ENCODE measurements at places on chromosomes 6 and 20.

GRCh38 chr6:116087437-116088027, 13.1 kb upstream of the NT5DC1 start:
- H3K27me3 ChIP-seq, result no peaks in the 10 kb centered on the region
- no peak overlapping the region for H3K27ac ChIP-seq
- H3K36me3 ChIP-seq, result no peaks in the 10 kb centered on the region
- DNase-seq, result no peak
- H3K4me1 ChIP-seq, result no peaks in the 10 kb centered on the region

DNA sequence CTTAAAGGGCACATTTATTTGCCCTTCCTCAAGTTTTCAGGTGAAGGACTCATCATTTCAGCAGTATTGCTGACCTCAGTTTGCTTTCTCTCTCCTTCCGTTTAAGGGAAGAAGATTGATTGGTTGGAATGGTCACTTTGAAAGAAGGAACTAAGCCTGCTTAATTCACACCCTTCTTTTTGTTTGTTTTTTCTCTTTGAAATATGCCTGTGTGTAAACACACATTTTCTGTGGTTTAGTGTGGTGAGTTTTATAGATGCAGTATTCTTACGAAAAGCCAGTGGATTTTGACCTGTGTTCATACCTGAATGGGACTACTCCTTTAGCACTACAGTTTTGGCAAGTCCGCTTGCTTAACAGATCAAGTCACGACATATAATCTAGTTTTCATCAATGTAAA, 548.8 kb upstream of the EPHA7 start:
- no peak for DNase-seq
- H3K27me3 ChIP-seq, result no peaks in the 10 kb centered on the region
- no peak overlapping the region for H3K4me3 ChIP-seq
- no peaks in the 10 kb centered on the region for H3K4me1 ChIP-seq

DNA sequence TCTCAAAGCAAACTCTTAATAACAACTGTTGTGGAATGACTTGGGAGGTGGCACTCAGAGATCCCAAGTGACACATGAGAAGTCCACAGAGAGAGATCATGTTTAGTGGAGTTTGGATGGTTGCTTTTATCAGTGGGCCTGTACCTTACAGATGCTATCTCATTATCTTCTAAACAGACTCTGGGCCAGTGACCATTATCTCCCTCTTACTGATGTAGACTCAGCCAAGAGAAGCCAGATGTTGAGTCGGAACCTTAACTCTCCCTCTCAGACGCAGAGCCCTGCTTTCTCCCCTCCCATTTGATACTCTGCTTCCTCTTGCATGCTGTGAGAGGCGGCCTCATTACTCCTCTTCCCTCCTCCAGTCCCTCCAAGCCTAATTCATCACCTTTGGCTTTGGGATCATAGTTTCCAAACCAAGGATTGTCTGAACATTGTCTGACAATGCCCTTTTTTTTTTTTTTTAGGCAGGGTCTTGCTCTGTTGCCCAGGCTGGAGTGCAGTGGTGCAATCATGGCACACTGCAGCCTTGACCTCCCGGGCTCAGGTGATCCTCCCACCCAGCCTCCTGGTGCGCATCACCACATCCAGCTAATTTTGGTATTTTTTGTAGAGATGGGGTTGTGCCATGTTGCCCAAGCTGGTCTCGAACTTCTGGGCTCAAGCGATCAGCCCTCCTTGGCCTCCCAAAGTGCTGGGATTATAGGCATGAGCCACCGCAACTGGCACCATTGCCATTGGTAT, 4.5 kb upstream of the DDR1 start:
- no peak overlapping the region for H3K4me3 ChIP-seq
- H3K4me1 ChIP-seq, result peaks cover 22% of the 10 kb centered on the region
- no peaks in the 10 kb centered on the region for H3K27me3 ChIP-seq
- no peak overlapping the region for H3K27ac ChIP-seq

DNA sequence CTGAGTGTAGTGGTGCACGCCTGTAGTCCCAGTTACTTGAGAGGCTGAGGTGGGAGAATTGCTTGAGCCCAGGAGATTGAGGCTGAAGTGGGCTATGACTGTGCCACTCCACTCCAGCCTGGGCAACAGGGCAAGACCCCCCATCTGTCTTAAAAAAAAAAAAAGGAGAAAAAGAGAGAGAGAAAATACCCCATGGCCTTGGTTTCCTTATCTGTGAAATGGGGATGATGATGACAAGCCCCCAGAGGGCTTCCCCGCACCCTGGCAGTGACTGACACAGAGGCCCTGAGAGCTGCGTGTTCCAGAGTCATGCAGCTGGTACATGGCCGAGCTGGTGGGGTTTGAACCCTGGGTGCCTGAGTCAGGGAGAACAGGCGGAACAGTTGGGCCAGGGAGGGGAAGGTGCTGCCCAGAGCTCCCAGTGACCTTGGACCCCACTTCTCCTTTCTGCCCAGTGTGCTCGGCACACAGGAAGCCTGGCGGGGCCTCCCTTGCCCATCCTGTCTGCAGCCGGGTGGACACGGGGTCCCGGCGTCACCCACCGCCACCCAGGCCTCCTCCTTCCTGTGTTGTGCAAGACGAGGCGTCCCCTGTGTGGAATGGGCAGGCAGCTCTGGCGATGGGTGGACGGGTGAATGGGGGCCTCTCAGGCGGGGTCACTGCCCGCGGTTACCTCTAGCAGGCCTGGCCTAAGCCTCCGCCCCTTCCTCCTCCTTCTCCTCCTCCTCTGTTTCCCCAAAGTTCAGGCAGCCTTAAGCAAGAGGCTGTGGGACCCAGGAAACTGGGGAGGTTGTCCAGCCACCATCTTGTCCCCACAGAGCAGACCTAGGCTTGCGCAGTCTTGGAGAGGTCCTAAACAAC, 84.2 kb downstream of the CEBPB start:
- H3K4me3 ChIP-seq, result no peak overlapping the region
- H3K27ac ChIP-seq, result peak overlapping the region; percentile 41
- no peaks in the 10 kb centered on the region for H3K36me3 ChIP-seq
- peaks cover 33% of the 10 kb centered on the region for H3K4me1 ChIP-seq
- H3K27me3 ChIP-seq, result no peaks in the 10 kb centered on the region
- peak; percentile 77 for DNase-seq

DNA sequence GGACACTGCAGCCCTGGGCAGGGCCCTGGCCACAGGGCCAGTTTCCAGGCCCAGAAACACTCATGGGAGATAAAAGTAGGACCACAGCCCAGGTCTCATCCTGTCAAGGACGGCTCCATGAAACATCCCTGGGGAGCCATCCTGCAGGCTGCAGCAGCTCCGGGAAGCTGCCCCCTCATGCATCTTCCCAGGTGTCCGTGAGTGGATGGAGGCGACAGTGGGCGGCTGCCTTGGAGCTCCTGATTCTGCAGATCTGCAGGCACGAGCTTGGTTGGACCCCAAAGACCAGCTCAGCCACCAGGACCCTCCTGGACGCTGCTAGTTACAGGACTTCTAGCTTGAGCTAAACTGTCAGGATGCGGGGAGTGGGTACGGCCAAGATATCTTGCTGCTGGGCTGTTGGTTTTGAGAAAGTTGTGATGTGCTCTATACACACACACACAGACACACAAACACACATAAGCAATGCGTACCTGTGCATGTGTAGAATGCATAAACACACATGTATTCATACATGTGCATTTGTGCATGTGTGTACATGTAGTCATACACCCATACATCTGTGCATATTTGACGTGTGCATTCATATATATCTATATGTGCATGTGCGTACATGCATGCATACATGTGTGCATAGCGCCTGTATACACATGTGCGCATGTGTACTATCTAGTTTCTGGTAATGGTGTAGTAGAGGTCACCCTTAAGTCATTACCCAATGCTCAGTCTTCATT, 297.8 kb downstream of the TAF4 start:
- H3K4me3 ChIP-seq, result no peak overlapping the region
- H3K27ac ChIP-seq, result no peak overlapping the region
- H3K4me1 ChIP-seq, result no peaks in the 10 kb centered on the region
- no peaks in the 10 kb centered on the region for H3K36me3 ChIP-seq
- DNase-seq, result no peak

DNA sequence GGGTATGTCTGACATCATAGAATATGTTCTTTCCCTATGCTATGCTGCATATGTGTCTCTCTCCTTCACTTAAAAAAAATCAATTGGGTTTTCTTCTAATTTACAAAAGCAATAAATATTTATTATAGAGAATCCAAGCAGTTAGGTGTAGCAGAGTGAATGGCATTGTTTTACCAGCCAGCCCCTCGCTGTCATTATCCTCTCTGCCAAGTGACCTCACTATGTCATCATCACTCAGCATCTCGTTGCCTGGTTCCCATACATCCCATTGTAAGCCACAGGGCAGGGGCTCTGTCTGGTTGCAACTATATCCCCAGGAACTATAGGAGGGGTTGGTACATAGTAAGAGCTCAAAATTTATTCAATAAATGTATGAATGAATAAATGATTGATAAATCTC, 31.3 kb downstream of the KIAA0319 start:
- H3K27ac ChIP-seq, result no peak overlapping the region
- no peaks in the 10 kb centered on the region for H3K4me1 ChIP-seq
- no peak for DNase-seq
- no peaks in the 10 kb centered on the region for H3K27me3 ChIP-seq
- H3K36me3 ChIP-seq, result no peaks in the 10 kb centered on the region
- no peak overlapping the region for H3K4me3 ChIP-seq

GRCh38 chr20:17226410-17227218, at the start of gene PCSK2:
Gene PCSK2, plus strand, starts transcription at chr20:17227040. Its CDS starts 266 bp downstream, at chr20:17227306.
- no peak within 1 kb of the TSS for H3K4me3 ChIP-seq
- peak; percentile 33 for DNase-seq
- H3K36me3 ChIP-seq, result no peaks in the 10 kb centered on the region
- no peaks in the 10 kb centered on the region for H3K4me1 ChIP-seq
- peaks cover 33% of the 10 kb centered on the region for H3K27me3 ChIP-seq

- no peaks in the 10 kb centered on the region for H3K27me3 ChIP-seq
- no peaks in the 10 kb centered on the region for H3K4me1 ChIP-seq
- peak; percentile 54 for DNase-seq
- no peaks in the 10 kb centered on the region for H3K36me3 ChIP-seq
- H3K27ac ChIP-seq, result no peak overlapping the region
Observed at GRCh38 chr20:41738604-41739206, 120.5 kb upstream of the CHD6 start.

- H3K36me3 ChIP-seq, result no peaks in the 10 kb centered on the region
- H3K4me3 ChIP-seq, result no peak overlapping the region
- no peak overlapping the region for H3K27ac ChIP-seq
- H3K4me1 ChIP-seq, result peaks cover 70% of the 10 kb centered on the region
- H3K27me3 ChIP-seq, result no peaks in the 10 kb centered on the region
Observed at GRCh38 chr20:33826270-33826897, 15.2 kb downstream of the CHMP4B start.

DNA sequence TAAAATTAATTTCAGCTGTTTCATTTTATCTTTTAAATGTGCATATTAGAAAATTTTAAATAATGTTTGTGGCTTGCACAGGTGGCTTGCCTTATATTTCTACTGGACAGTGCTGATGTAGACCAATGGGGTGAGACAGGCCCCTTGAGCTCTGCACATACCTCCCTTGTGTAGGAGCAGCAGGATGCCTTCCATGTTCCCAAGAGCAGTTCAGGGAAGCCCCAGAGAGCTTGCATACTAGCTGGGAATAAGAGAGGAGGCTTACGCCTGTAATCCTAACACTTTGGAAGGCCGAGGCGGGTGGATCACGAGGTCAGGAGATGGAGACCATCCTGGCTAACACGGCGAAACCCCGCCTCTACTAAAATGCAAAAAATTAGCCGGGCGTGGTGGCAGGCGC, 61.4 kb downstream of the RFPL4B start:
- H3K4me3 ChIP-seq, result no peak overlapping the region
- no peak for DNase-seq
- no peaks in the 10 kb centered on the region for H3K4me1 ChIP-seq
- no peak overlapping the region for H3K27ac ChIP-seq
- H3K27me3 ChIP-seq, result no peaks in the 10 kb centered on the region

- H3K4me3 ChIP-seq, result no peak overlapping the region
- no peak for DNase-seq
- no peaks in the 10 kb centered on the region for H3K36me3 ChIP-seq
- H3K4me1 ChIP-seq, result no peaks in the 10 kb centered on the region
Observed at GRCh38 chr6:45699663-45700062, 316.0 kb downstream of the CLIC5 start.

- no peaks in the 10 kb centered on the region for H3K27me3 ChIP-seq
- H3K4me1 ChIP-seq, result peaks cover 3% of the 10 kb centered on the region
- H3K36me3 ChIP-seq, result no peaks in the 10 kb centered on the region
- no peak for DNase-seq
Observed at GRCh38 chr6:82035526-82035925, 212.0 kb downstream of the IBTK start.

GRCh38 chr20:49280463-49281058, 2.7 kb upstream of the ZNFX1 start:
- peak overlapping the region; percentile 79 for H3K4me3 ChIP-seq
- no peaks in the 10 kb centered on the region for H3K27me3 ChIP-seq
- H3K27ac ChIP-seq, result no peak overlapping the region
- no peaks in the 10 kb centered on the region for H3K36me3 ChIP-seq
- DNase-seq, result no peak

DNA sequence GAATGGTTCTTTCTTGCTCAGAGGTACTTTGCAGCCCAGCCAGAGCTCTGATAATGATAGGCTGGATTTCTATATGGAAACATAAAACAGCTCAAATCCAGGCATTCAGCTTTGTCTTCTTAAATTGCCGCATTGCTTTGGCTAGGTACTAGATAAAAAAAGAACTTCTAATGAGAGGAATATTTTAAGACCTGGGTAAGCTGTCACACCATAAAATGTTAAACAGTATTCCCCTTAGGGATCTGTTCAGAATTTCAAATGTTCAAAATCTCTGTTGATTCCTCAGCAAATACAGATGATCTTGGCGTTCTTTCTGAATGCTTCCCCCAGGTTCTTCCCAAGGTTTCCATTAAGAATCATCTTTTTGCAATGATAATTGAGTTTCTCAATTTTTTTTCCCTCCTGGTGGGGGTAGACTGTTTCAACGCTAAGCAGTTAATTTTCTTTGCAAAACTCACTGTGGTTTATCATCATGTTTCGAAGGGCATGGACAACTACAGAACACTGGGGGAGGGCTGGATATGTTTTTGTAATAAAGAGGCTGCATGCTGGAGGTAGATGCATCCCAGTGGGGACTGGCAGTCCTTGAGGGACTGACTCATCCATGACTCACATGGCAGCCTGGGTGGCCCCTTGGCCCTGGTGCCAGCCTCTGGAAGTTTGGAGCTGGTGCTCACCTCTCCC, 31.0 kb downstream of the TIAM2 start:
- peaks cover 5% of the 10 kb centered on the region for H3K4me1 ChIP-seq
- no peaks in the 10 kb centered on the region for H3K36me3 ChIP-seq
- no peak overlapping the region for H3K4me3 ChIP-seq

DNA sequence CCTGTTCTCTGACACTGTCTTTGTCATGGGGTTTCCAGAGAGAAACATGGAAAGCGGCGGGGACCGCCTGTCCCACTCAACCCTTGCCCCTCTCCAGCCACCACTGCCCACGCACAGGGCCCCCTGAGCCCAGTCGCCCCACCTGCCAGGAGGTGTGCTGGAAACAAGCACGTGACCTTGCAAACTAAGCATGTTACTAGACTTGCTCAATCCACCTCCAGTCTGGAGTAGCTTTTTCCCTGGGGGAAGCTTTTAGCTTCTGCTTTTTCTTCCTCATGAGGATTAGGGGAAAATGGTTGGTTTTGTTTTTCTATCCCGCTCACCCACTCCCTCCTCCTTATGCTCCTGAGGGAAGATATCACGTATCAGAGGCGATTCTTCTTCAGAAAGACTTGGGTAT, 105.7 kb downstream of the PLEKHG1 start:
- H3K36me3 ChIP-seq, result no peaks in the 10 kb centered on the region
- H3K27ac ChIP-seq, result no peak overlapping the region
- no peak overlapping the region for H3K4me3 ChIP-seq
- H3K4me1 ChIP-seq, result no peaks in the 10 kb centered on the region
- no peak for DNase-seq

Measured in adrenal gland (tissue), 19 donors.